ENCODE measurements at places on chromosomes 2 and 18. TPM values are rescaled to one million over a fixed set of nuclear protein-coding genes. Genes with fewer than 3 reads are reported as not detected.

RIT2 gene
- not detected for total RNA-seq

IL1RN gene
- total RNA-seq: not detected

SEMA4F gene
- total RNA-seq: 8.9 TPM

CCDC85A gene
- 0.80 TPM for total RNA-seq

RGPD4 gene
- total RNA-seq: not detected

RNF125 gene
- 2.8 TPM for total RNA-seq

ELOA2 gene
- not detected for total RNA-seq

SKOR2 gene
- not detected for total RNA-seq

MYO1B gene
- total RNA-seq: not detected

VWA3B gene
- not detected for total RNA-seq

PER2 gene
- total RNA-seq: 4.3 TPM

CPO gene
- 0.62 TPM for total RNA-seq

ANKRD30BL gene
- not detected for total RNA-seq

DHRS9 gene
- total RNA-seq: not detected

LINC00305 gene
- not detected for total RNA-seq

EPG5 gene
- 5.8 TPM for total RNA-seq

CRACDL gene
- 2.9 TPM for total RNA-seq

CNGA3 gene
- not detected for total RNA-seq

NGEF gene
- total RNA-seq: 0.31 TPM

ASB18 gene
- total RNA-seq: not detected

SPATS2L gene
- not detected for total RNA-seq

UGT1A10 gene
- not detected for total RNA-seq

SERPINB10 gene
- not detected for total RNA-seq

Measured in G401 (cell line).